ENCODE measurements at places on chromosomes 1 and 21. TPM values are rescaled to one million over a fixed set of nuclear protein-coding genes. Genes with fewer than 3 reads are reported as not detected.

The EPHA10 gene
- 2.4 TPM for total RNA-seq

The GFI1 gene
- total RNA-seq: 5.2 TPM

The AGRN gene
- total RNA-seq: 57.5 TPM

The CHI3L2 gene
- total RNA-seq: not detected

The ZBTB40 gene
- 8.6 TPM for total RNA-seq

The HENMT1 gene
- 0.42 TPM for total RNA-seq

The FAM110D gene
- 1.7 TPM for total RNA-seq

The ZNF648 gene
- 0.14 TPM for total RNA-seq

The LMX1A gene
- not detected for total RNA-seq

The NHLH1 gene
- total RNA-seq: not detected

The CFHR2 gene
- 0.25 TPM for total RNA-seq

The TIE1 gene
- total RNA-seq: 5.0 TPM

The ZNF644 gene
- total RNA-seq: 23.1 TPM

The VSIG8 gene
- not detected for total RNA-seq

The PLEKHN1 gene
- total RNA-seq: 1.3 TPM

The EPHA8 gene
- 0.69 TPM for total RNA-seq

The ADORA3 gene
- total RNA-seq: 1.3 TPM

The CRABP2 gene
- 0.92 TPM for total RNA-seq

The FCRL3 gene
- total RNA-seq: 0.09 TPM

The IGSF21 gene
- 0.92 TPM for total RNA-seq

The SEC22B gene
- total RNA-seq: 13.6 TPM

The CHD5 gene
- total RNA-seq: 0.09 TPM

The CLCNKB gene
- 0.86 TPM for total RNA-seq

The ZMYM1 gene
- total RNA-seq: 10.1 TPM

The FCGR3A gene
- 23.1 TPM for total RNA-seq

The NUDT17 gene
- total RNA-seq: 1.4 TPM

The SYCP1 gene
- not detected for total RNA-seq

The ETNK2 gene
- 7.8 TPM for total RNA-seq

The KIF17 gene
- total RNA-seq: 0.73 TPM

The DENND2D gene
- total RNA-seq: 13.9 TPM

The S100A7 gene
- not detected for total RNA-seq

The TTC22 gene
- 8.0 TPM for total RNA-seq

The PWP2 gene
- total RNA-seq: 1.2 TPM

The NEK2 gene
- total RNA-seq: 0.47 TPM

The LCE1E gene
- not detected for total RNA-seq

The INAVA gene
- 14.4 TPM for total RNA-seq

The TCEA3 gene
- total RNA-seq: 115 TPM

The KCNK2 gene
- total RNA-seq: 0.12 TPM

The HES2 gene
- total RNA-seq: not detected

The VANGL2 gene
- 5.6 TPM for total RNA-seq

The EFNA3 gene
- 0.52 TPM for total RNA-seq

The HTR6 gene
- total RNA-seq: not detected

The CCDC28B gene
- 2.2 TPM for total RNA-seq

The NUDT4B gene
- 1.8 TPM for total RNA-seq

The CYP4A22 gene
- total RNA-seq: not detected

The DNASE2B gene
- not detected for total RNA-seq

The ADAMTSL4 gene
- 3.4 TPM for total RNA-seq

The OR2T29 gene
- total RNA-seq: not detected

All from pancreas (tissue), 10 donors.